Effector memory CD4-positive, alpha-beta T cell (primary cell): ENCODE measurements at places on chromosomes 6 and 20.

DNA sequence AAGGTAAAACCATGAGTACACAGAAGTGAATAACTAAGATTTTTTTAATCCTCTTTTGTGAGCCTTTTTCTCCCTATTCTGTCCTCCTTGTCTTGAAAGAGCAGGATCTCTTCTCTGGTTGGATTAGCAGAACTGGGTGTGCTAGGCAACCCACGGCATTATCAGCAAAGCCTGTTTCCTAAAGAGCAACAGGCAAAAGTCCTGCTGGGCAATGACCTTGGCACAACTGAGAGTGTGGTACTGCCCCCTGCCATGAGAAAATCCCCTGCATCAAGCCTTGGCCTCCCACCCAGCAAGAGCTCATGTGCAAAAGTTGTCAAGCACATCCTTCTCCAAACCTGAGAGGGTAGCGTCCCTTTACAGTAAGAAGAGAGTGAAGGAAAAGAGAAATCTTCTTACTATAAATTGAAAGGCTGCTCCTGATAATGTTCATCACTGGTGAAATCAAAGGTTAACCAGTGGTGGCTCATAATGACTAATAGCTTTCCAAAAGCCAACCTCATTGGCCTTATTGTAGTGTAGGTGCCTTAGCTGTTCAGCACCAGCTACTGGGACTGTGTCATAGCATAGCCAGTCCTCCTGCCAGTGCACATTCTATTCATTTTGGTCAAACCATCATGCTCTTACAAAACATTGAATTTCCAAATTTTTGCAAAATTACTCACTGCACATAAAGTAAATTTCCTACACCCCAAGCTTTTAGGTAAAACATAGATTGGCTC is 17.1 kb downstream of the KIF6 start:
- DNase-seq: no peak

- no peak for DNase-seq
Measured at GRCh38 chr20:2849529-2849928, 9.0 kb downstream of the VPS16 start.

DNA sequence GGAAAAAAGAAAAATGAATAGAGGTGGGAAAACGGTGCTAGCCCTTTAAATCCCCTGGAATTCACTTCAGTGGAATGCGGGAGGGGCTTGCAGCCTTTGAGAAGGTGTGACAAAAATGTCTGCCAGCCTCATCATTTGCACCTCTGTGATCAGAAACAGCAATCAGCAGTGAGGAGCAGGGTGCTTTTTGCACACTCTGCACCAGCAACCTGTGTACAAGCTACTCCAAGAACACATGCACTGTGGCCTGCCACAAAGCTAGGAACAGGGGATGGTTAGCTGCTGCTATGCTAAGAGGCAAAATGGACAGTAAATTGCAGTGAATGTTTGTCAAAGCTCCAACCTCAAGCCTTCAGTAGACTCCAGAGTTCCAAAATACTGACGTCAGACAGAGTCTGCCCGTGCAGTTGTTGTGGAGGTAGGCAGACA is 29.7 kb downstream of the GINS1 start:
- no peak for DNase-seq

DNA sequence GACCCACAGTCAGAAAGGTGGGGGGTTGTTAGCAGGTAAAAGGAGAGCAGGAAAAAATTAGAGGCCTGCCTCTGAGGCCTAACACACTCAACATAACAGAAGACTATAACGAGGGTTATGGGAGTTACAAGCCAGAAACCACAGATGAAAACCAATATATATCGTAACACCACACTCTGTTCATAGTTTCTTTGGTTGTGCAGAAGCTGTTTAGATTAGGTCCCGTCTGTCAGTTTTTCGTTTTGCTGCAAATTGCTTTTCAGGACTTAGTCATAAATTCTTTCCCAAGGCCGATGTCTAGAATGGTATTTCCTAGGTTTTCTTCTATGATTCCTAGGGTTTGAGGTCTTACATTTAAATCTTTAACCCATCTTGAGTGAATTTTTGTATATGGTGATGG is 3.7 kb upstream of the MAP3K5 start:
- no peak for DNase-seq

GRCh38 chr6:90303039-90303438 is 6.4 kb upstream of the BACH2 start:
- no peak for DNase-seq

DNA sequence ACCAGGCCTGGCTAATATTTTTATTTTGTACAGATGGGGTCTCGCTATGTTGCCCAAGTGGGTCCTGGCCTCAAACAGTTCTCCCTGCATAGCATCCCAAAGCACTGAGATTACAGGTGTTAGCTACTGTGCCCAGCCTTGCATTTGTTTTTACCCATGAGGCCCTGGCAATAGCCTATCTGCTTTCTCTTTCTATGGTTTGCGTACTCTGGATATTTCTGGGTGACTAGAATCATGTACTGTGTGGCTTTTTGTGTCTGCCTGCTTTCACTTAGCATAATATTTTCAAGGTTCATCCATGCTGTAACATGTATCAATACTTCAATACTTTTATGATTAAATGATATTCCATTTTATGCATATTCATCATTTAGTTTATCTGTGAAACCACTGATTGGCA is 451.7 kb downstream of the GRIK2 start:
- no peak for DNase-seq

GRCh38 chr20:16201191-16201590 is 372.1 kb downstream of the KIF16B start:
- no peak for DNase-seq

- DNase-seq: no peak
Measured at GRCh38 chr6:30926644-30927043, 5.3 kb downstream of the SFTA2 start.

- no peak for DNase-seq
Measured at GRCh38 chr6:151627689-151628444, 134.1 kb downstream of the CCDC170 start.
